T-helper 9 cell (primary cell): ENCODE measurements at places on chromosomes 5 and 9.
A peak's percentile ranks its signal among the peaks of the same experiment; 100 is the strongest.

- no peak for DNase-seq
Observed at GRCh38 chr9:88741335-88741734, 206.4 kb downstream of the NXNL2 start.

- no peak for DNase-seq
Observed at GRCh38 chr5:150134198-150134588, 21.5 kb downstream of the PDGFRB start.

- no peak for DNase-seq
Observed at GRCh38 chr5:15371184-15371583, 128.8 kb upstream of the FBXL7 start.

GRCh38 chr9:88974641-88975040, 16.6 kb upstream of the S1PR3 start:
- DNase-seq, result no peak

GRCh38 chr9:72422214-72422613, 57.2 kb upstream of the ZFAND5 start:
- DNase-seq, result no peak

GRCh38 chr5:6788439-6788838, 75.2 kb downstream of the TENT4A start:
- no peak for DNase-seq

- no peak for DNase-seq
Observed at GRCh38 chr9:18822850-18823249, 210.2 kb downstream of the SAXO1 start.

DNA sequence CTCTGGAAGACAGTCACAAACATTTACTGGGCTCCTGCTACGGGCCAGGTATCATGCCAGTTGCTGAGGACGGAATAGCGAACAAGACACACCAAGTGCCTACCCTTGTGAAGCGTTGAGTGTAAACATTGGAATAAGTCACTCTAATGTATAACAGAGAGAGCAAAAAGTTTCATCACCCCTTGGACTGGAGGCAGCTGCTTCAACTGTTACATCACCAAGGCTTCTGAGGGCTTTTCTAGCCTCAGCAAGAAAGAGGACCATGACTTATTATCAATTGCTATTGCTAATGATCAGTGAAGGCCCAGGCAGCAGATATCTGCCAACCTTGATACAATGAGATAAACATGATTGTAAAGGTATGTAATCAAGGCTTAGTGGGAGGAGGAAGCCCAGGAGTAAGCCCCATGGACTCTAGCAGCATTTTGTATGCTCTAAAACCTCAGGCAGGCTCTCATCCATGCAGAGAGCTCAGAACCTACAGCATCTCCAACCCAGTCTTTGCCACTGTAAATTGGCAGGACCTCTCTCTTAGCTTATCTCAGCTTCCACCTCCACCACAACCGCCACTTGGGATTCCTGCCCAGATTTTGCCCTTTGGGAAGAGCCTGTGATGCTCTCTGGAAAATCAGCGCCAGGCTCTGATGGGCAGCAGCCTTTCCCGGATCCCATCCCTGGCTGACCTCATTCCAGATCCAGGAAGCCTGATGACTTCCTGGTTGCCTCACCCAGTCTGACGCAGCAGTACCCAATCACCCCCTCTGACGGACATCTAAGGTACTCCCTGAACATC, 54.5 kb downstream of the ADAM19 start:
- DNase-seq, result no peak

GRCh38 chr5:22471154-22471553, 382.0 kb downstream of the CDH12 start:
- no peak for DNase-seq

GRCh38 chr9:30943446-30944224, 1440.8 kb upstream of the ACO1 start:
- no peak for DNase-seq

- DNase-seq, result no peak
Observed at GRCh38 chr5:148830211-148830610, 3.8 kb downstream of the ADRB2 start.

GRCh38 chr5:67221487-67222242, 25.1 kb upstream of the CD180 start:
- peak; percentile 19 for DNase-seq

DNA sequence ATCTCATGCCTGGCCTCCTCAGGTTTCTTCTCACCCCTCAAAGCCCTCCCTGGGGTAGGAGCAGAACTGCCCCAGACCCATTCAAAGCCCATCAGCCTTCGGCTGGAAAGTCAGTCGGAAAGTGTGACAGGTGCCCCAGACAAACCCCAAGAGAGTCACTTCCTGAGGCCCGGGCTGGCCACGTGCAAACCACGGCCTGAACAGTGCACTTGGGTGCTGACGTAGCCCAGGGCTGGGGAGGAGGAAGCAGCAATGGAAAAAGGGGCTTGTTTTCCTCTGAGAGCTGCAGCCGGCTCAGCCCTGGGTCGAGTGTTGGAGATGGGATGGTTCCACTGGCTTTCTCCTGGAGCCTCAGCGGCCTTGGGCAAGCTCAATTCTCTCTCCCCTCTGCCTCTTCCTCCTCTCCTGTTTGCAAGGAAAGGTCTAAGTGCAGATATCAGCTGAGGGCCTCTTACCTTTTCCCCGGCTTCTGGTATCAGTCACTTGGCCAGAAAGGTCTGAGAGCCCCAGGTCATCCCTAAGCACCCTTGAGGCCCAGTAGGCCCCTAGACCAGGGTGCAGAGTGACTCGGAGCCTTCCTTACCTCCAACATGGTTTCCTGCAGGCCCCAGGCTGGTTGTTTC, 5.9 kb upstream of the EGR1 start:
- peak; percentile 69 for DNase-seq

DNA sequence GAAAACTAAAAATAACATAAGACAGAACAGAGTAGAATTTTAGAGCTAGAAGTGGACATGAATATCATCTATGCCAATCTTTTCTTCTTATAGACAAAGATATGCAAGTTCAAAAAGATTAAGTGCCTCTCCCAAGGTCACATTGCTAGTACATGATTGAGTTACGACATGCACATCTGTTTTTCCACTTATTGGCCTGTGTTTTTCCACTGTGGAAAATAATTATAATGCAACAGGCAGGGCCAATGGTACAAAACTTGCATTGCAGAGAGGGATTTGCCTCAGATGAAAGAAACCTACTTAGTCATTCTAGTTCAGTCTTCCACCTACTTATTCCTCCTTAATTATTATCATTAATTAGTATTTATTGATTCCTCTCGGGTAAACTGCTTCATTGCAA, 407.8 kb upstream of the SGCD start:
- DNase-seq, result no peak

DNA sequence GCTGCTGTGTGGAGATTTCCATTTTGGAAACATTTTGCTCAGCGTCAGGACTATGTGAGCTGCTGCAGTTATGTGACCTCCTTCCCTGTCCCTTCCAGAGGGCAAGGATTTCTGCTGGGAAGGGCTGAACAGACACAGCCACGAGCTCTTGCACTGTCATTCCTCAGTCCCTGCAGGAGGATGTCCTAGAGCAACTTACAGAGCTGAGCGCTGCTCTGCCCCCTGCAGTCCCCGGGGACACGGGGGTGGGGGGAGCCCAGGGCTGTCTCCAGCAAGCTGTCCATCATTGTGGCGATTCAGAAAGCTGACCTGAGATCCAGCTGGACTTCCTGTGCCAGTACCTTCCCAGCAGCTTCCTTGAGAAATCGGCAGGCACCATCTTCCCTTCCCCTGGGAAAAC, 28.0 kb upstream of the MAP1B start:
- no peak for DNase-seq

DNA sequence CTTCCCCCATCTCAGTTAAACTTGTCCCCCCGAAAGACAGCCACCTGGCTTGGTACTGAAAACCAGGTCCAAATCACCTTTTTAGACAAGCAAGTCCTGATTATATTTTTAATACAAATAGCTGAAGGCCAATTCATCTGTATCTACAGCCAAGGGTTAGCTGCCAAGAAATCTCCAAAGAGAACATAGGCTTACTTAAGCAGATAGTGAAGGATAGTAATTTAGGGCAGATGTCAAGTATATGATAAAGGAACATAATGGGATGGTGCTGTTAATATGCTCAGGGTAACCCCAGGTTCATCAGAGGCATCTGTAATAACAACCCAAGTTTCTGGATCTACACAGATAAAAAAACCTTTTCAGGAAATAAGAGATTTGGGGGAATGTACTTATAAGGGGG, 133.0 kb downstream of the EBF1 start:
- DNase-seq, result no peak

DNA sequence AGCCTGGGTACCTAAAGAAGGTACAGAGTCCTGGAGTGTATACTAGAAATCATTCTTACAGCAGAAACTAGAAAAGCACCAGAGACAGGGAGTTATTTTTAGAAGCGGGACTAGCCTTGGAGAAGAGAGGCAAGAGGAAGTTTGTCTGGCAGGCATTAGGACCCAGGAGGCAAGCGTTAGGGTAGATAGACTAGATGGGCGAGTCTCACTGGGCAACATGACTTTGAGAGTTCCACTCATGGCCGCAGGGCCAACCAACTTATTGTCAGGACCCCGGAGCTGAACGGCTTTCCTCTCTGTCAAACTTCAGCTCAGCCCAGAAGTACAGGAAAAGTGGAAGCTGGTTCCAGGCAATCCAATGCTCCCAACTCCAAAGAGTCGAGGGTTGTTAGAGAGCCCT, 34.1 kb upstream of the NPR3 start:
- no peak for DNase-seq

DNA sequence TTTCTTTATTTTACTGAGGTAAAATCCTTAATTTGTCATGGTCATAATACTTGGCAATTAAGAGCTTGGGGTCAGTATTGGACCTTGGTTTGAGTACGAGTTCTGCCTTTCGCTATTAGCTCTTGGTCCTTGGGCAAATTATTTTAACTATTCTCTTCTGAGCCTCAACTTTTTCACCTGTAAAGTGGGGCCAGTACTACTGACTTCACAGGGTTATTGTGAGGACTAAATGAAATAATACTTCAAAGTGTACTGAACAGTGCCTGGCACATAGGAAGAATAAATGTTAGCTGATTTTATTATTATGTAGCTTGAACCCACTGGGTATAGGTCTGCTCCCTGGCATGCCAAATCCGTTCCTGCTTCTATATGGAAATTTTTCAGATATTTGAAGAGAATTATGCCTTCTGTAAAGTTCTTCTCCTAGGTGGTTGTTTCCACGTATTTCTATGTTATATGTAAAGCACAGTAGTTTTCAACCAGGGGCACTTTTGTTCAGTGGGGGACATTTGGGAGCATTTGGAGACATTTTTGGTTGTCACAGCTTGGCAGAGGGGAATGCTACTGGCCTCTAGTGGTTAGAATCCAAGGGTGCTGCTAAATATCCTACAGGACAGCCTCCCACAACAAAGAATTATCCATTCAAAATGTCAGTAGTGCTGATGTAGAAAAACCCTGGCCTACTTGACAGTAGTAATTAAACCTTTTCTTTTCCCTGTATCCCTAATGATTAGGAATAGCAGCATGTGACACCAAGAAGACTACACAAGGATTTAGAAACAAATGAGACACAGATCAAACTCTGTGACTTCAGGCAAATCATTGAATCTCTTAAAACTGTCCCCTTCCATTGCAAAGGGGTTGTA, 4.5 kb downstream of the RCL1 start:
- DNase-seq, result no peak

DNA sequence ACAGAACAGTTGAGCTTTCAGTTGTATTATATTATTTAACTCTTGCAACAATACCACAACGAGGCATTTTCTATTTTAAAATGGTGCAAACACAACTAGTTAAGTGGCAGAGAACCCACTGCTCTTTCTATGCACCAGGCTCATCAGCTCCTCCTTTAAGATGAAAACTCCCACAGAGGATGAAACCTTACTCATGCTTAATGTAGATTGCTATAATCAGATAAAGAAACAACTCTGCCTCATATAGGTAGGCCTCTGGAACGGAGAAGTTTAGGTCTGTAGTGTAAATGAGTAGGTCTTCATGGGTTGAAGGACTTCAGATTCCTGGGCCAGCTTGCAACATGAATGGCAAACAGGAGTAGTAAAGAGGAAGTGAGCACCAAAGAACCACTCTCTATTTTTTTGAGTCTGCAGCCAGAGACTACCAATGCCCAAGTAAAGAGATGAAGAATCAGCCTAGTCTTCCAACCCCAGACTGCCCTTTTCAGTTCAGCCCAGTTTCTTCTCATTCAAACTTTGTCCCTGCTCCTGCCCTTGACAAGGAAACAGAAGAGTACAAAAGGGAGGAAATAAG, 33.9 kb downstream of the HACD4 start:
- no peak for DNase-seq

GRCh38 chr5:113183694-113184093, 207.1 kb downstream of the DCP2 start:
- DNase-seq, result no peak

DNA sequence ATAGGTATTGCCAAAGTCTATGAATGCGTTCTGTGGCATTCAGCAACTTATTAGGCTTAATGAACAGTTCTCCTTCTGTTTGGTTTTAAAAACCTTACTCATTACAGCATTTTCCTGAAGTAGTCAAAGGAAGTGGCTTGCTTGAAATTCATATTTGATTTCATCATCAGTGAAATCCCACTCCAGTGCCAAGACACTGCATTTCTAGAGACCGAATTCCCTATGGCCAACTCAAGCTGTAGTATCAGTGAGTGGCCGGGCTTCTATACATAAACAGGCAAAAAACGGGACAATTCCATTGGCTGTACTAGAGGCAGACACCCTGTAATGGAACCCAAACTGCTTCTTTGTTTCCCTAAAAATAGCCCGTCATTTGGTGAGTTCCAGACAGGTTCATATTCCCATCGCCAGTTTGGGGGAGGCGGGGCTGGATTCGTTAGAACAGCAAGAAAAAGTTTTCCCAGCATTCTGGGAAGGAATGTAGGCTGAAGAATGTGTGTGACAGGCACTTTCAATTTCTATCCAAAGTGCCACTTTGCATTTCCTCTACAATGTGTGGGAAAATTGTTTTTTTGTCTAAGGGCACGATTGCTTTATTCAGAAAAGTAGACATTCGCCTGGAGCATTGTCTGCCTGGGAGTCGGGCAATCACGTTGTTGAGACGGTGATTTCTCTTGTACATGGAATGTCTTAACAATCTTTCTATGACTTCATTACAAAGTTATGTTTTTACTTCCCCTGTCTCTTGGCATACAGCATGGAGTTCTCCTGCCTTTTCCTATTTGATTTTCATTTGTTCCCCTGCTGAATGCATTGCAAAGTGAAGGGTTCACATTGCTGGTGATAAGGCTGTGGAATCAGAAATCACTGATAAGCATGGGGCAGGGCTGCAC, 141.8 kb upstream of the MAST4 start:
- DNase-seq, result no peak

- DNase-seq, result no peak
Observed at GRCh38 chr9:99634186-99634585, 187.5 kb upstream of the NR4A3 start.

GRCh38 chr5:150523472-150524350, 15.8 kb downstream of the NDST1 start:
- DNase-seq, result no peak

DNA sequence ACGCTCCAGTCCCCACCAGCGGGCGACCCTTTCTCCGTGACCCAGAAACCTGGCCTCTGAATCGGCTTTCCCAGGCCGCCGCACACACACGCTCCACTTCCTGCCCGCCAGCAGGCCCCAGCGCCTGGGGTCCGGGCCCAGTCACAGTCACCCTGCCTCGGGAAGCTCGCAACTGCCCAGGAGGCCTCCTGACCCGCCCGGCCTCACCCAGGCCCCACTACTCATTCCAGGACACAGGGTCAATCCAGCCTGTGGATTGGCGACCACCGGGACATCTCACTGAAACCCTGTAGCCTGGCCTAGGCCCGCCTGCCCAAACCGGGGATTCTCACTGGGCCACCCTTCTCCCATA, 2.7 kb upstream of the IRX4 start:
- DNase-seq, result no peak
